ENCODE measurements at places on chromosomes 6 and 20.

GRCh38 chr20:2693286-2694007 is 867 bp downstream of the EBF4 start:
- DNase-seq, result no peak

- DNase-seq, result no peak
These were observed 77.2 kb downstream of the TMEM242 start for GRCh38 chr6:157246048-157246630.

- no peak for DNase-seq
These were observed 86.4 kb downstream of the ATXN1 start for GRCh38 chr6:16674801-16675392.

DNA sequence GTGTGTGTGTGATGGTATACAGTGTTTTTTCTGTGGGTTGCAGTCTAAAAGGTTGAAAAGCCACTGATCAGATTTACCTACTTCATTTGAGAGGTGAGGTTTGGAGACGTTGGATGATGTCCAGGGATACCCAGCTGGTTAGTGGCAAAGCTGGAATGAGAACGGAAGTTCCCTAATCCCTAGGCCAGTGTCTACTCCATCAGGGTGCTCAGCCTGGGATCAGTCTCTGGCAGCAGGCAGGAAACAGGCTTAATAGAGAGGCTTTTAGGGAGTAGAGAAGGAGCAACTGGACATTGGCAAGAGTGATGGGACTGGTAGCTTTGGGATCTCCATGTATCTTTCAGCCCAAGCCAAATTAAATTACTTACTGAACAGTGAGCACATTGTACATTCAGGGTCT is 80.7 kb downstream of the C6orf52 start:
- no peak for DNase-seq

All from hematopoietic multipotent progenitor cell treated with erythropoietin and hydrocortisone succinate and interleukin-3 and kit ligand, for 17 days (in vitro differentiated cells).